ENCODE measurements at places on chromosomes 2 and 18. TPM values are rescaled to one million over a fixed set of nuclear protein-coding genes. Genes with fewer than 3 reads are reported as not detected.

TMEM198 gene
- 2.2 TPM for polyA plus RNA-seq

NT5DC4 gene
- 0.18 TPM for polyA plus RNA-seq

AMER3 gene
- polyA plus RNA-seq = 0.06 TPM

ITPRIPL1 gene
- polyA plus RNA-seq = 3.8 TPM

MYO1B gene
- polyA plus RNA-seq = 92.5 TPM

RGPD3 gene
- polyA plus RNA-seq = 0.25 TPM

CHST10 gene
- polyA plus RNA-seq = 23.2 TPM

NT5C1B gene
- 1.2 TPM for polyA plus RNA-seq

ARHGEF4 gene
- 8.4 TPM for polyA plus RNA-seq

RHOB gene
- 82.5 TPM for polyA plus RNA-seq

ANKRD29 gene
- polyA plus RNA-seq = 0.72 TPM

SKOR2 gene
- not detected for polyA plus RNA-seq

RAX gene
- polyA plus RNA-seq = not detected

C1GALT1C1L gene
- polyA plus RNA-seq = 5.0 TPM

CYBRD1 gene
- polyA plus RNA-seq = 39.2 TPM

GDF7 gene
- 2.6 TPM for polyA plus RNA-seq

CCDC68 gene
- polyA plus RNA-seq = 12.8 TPM

MGAT4A gene
- polyA plus RNA-seq = 24.7 TPM

GRCh38 chr2:127516041-127516762, 10.1 kb downstream of the IWS1 start:
- no peak for DNase-seq

GRCh38 chr2:230582851-230583283, 129.8 kb upstream of the CAB39 start:
- no peak for DNase-seq

GRCh38 chr2:227146456-227146855, 17.5 kb downstream of the COL4A4 start:
- DNase-seq = no peak

GRCh38 chr18:64337018-64337417, 188.1 kb upstream of the LINC00305 start:
- no peak for DNase-seq

- DNase-seq = no peak
Measured at GRCh38 chr18:79903787-79904356, 47.6 kb downstream of the SLC66A2 start.

GRCh38 chr18:61935362-61935761, 42.6 kb upstream of the RNF152 start:
- no peak for DNase-seq

DNA sequence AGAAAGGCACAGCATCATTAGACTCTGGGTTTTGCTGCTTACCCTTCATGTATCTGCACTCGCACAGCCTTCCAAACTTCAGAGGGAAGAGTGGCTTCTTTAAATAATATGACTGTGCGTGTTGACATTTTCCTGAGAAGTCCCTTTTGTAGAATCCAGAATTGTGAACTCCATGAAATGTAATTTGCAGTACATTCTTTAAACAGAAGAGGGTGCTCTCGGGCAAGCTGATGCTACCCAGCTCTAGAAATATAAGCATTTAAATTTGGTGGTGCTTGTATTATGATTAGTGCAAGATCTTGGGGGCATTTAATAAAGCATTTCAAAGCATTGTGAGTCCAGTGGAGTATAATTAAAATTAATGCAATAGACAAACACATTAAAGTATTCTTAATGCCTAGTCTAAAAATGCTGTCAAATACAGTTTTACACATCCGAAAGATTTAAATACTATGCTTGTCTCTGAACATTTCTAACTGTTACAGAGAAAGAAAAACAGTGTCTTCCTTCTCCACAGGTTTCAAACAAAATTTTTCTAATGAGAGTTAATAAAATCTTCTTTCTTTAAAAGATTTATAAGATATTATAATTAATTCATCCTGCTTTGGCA, 17.3 kb upstream of the GTF2A1L start:
- DNase-seq = peak; percentile 42

DNA sequence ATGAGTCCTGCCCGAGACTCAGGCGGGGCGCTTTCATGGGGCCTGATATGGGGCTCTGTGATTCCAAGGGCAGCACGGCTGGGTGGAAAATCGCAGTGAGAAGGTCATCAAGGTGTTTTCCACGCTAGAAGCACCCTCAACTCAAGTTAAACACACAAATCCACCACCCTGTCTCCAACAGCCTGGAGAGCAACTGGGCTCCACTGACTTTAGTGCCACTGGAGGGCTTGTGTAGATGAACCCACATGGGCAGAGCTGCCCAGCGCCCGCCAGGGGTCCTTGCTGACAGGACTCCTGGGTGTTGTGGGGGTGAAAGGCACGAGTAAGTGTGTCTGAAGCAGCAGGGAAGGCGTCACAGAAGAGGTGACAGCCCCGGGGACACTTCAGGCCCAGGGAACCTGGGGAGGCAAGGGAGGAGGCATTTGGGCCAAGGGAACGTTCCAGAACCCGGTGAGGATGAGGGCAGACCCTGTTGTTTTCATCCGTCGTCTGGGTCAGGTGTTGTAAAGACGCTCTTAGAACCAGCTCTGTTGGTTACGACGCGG, 51.8 kb upstream of the CTDP1 start:
- DNase-seq = no peak

GRCh38 chr18:66138642-66139041, 387.8 kb downstream of the CDH7 start:
- DNase-seq = no peak

GRCh38 chr2:24047703-24048033, 477 bp upstream of the WDCP start:
- no peak for DNase-seq

GRCh38 chr2:12293874-12294273, 422.9 kb upstream of the TRIB2 start:
- no peak for DNase-seq

- no peak for DNase-seq
Measured at GRCh38 chr2:127418300-127419111, at the start of gene PROC. PROC (plus strand) TSS chr2:127418427; CDS start chr2:127419943, 1,516 bp downstream.

DNA sequence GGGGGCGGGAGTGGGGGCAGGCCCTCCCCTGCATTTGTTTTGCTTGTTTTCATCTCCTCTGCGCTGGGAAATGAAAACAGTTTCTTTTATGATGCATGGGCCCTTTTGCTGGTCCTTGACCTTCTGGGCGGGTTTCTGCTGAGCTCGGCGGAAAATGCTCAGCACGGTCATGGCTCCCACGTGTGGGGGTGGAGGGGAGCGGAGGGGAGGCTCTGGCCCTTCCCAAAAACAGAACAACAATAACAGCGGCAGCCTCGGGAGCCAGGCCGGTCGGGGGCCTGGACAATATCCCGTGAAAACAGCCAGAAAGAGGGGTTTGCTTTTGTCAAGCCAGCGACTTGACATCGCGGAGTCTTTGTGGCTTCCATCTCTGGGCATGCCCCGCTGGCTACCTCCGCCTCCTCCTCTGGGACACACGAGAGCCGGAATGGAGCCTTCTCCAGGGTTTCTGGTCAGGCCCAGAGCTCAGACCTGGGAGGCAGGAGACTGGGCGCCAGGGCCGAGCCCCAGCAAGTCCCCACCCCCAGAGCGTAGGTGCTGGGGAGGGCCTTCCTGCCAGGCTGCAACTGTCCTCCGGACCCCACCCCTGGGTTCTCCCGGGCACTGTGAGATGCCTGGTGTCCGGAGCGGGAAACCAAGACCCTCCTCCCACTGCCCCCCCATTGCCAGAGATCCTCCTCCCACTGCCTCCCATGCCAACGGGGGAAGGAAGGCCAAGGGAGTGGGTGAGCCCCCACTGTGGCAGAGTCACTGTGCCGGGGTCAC, 35.9 kb upstream of the SNED1 start:
- peak; percentile 67 for DNase-seq

GRCh38 chr2:241517297-241517696, 8.9 kb upstream of the STK25 start:
- DNase-seq = no peak

DNA sequence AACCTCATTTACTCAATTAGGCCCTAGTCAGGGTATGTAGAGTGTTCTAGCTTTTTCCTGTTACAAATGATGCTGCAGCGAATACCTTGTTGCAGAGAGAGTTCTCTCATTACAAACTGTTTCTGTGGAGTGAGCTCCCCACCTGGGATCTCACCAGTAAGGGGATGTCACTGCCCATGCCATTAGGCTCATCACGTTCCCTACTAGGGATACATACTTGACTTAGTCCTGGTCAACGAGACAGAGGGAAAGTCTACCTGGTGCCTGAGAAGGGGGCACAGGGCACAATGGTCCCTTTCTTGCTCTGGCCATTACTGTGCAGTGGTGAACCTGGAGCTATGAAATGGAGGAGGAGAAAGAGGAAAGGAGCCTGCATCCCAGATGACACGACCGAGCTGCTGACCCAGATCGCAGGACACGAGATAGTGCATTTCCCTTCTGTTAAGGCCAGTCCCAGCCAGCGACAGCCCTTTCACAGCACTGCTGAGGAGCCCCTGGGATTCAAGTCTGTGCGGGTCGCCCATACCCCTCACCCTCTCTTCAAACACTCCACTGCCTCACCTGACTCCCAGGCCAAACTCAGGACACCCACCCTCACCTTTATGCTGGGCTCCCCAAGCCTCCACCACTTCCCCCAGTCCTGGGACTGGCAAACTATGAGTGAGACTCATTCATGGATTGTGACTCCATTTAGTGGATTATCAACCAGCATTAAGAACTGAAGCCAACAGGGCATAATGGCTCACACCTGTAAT, 16.0 kb downstream of the MALL start:
- no peak for DNase-seq

DNA sequence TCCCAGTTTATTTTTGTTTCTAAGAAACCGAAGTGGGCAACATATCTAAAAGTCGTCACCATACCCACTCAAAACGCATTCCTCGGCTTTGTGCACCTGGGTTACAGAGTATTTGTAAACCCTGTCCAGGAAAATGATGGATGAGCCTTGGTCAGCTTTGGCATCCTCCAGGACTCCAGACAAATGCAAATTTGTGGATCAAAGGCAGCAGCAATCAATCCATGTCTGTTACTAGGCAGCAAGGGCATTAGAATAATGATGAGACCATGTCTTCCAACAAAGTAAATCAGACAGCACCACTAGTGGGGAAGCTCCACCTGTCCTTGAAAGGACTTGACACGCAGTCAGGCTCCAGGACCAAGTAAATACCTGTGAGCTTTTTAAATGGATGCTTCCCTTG, 672.6 kb upstream of the GYPC start:
- no peak for DNase-seq

GRCh38 chr2:146265656-146266055, 1579.2 kb upstream of the ACVR2A start:
- DNase-seq = no peak

DNA sequence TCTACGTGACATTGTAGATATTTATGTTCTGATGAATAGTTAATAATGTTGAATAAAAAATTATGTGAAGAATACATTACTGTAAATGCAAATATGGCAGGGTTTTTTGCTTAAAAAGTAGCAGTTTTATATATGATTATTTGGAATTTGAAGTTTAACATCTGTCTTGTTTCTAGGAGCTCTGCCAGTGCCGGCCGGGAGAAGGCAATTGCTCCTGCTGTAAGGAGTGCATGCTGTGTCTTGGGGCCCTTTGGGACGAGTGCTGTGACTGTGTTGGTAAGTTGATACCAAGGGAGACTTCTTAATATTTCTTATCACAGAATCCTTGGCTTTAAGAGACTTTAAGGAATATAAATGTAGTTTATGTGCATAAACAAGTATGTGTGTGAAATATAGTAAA, 25.2 kb downstream of the TWSG1 start:
- DNase-seq = no peak

DNA sequence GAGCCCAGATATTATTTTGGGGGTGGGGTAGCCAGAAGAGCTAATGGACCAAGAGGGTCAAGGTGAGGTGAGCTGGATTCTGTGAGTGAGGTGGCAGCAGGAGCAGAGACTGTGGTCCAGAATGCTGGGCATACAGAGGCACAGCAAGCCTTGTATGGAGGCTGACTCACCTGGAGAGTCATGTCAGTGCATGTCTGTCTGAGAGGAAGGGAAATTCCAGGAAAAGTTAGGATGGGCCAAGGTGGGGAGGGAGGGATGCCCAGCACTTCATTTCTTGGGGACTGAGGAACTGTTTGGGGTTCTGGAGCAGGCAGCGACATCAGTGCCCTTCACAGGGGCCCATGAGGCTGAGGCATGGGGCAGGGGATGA, 21.1 kb downstream of the PER2 start:
- no peak for DNase-seq

DNA sequence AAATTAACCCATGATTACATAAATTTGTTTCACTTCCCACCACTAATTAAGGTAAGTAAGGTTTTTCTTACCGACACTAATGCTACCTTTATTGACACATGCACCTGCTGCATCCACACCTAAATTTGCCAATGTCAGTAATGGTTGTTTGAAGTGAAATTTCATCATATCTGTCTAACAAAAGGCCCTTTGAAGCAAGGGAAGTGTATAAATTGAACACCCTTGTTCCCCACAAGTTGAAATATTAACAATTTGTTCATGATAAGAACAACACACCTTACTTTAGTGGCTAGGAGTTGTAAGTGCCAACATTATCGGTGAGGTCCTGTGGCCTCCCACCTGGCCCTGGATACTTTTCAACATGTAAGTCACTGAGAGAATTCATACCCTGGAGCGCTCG, 116.3 kb upstream of the CDCA7 start:
- no peak for DNase-seq

DNA sequence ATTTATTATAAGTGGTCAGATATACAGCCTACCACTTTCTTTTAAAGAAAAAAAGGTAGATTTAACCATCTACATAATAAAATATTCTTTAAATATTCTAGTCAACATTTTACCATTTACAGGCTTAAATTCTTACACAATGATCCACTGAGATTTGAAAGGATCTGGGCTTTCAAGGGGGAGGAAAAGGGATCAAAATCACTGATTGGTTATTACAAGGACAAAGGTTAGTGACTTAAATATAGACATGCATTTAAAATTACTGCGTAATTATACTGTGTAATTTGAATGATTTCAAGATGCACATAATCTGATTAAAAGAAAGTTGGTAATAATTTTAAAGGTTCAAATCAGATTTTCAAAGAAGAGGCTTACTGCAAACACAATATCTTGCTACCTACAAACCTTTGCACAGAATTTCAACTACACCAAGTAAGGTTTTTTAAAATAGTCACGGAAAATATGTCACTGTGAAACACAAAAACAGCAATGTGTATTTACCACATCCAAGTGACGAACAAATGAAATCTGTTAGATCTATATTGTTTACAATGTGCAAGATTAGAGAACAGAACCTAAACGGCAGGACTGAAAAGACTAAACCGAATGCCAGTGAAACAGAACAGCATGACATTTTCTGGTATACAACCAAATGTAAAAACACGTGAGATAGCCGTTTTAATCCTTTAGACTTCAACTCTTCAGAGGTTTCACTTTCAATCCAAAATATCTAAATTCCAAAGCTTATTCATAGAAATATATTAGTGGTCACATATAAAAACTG, 40.8 kb downstream of the RTN4 start:
- DNase-seq = no peak

DNA sequence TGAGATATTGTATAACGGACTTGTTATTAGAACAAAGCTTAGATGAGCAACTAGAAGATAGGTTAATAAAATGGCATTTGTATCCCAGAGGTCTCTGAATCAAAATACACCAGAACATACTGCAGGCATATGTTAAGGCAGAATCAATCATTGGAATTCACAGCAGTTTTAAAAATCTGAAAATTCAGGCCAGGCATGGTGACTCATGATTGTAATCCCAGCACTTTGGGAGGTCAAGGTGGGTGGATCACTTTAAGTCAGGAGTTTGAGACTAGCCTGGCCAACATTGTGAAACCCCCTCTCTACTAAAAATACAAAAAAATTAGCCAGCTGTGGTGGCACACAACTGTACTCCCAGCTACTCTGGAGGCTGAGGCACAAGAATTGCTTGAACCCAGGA, 405.2 kb downstream of the ZEB2 start:
- no peak for DNase-seq
